SW 1271 (cell line): ENCODE measurements at places on chromosomes 7 and 10.

DNA sequence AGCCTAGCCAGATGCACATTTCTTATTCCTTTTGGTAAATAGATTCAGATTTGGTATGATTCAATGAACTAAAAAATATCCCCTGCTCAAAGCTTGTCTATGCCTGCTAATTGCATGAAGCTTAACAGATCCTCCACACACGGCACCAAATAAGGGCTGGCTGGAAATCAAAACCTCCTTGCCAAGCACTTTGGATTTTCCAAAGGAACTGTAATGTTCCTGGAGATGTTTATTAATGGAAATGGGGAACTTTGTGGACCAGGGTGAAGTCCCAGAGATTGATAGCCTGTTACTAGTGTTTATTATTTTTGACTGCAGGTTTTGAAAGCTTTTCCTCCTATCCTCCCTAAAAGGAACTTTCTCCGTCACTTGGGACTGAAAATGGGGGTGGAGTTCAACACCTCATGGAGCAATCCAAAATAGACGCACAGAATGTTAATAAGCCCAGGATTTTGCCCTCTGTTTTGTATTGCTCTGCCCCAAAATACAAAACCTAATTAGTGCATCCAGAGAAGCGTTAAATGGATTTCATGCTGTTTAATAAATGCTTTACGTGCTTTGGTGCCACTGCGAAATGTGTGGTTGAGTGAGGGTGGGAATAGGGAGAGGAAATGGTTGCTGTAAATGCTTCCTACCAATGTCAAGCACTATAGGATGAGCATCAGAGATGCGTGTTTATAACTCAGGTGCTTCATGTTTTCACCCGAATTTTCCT is 1027.7 kb downstream of the LRMDA start:
- DNase-seq, result no peak

DNA sequence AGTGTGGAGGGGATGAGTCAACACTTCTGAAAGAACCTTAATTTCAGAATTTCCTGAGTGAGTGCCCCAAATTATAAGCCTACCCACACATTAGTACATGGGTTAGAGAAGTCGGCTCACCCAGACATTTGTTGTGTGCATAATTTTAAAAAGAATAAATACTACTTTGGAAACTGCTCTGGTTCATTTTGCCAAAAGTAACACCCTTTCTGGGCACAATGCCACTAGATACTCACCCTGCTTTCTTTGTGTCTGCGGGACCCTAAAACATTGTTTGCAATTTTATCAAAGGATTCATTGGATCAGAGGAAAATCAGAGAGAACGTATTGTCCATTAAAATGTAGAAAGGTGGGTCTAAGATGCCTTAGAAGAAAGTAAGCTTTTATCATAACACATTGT is 245.5 kb upstream of the NRP1 start:
- DNase-seq, result no peak

DNA sequence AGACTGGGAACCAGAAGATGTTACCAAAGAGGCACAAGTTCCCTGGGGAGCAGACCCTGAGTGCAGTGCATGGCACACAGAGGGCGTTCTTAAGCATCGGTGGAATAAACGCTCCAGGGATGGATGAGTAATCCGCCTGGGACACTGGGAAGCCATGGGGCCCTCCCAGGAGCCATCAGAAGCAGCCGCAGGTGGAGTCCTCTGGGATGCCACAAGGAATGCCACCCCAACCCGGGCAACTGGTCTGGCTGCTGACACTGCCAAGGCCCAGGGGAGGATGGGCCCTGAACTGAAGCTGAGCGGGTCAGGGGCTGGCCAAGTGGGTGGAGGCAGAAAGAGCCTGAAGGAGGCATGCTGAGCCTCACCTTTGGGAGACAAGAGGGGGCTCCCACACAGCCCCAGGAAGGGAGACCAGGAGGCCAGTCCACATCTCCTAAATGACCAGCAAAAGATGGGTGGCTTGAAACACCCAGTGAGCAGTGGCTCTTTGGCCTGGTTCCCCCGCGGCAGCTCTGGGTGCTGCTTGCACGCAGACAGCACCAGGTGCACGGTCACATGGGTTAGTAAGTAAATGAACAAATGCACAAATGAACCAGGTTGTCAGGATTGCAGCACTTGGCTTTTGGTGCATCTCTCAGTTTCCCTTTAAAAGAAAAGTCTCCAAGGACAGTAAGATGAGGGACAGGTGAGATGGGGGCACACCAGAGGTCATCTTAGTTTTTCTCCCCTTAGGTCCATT is 141.3 kb upstream of the ZMIZ1 start:
- no peak for DNase-seq

DNA sequence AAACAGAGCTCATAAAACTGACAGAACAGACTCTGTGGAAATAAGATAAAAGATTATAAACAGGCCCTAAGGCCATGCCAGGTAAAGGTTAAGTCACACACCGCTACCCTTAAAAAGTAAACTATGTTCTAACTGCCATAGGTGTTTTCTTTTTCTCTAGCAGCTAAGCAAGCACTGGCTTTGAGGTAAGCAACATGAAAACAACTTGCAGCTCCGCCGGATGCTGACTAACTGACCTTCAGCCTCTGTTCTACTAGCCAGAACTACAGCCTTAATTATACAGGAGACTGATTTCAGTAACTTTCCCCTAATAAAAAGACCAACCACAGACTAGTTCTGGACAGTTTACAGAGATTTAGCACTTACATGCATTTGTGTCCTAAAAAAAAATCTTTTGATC is 708.3 kb downstream of the CCSER2 start:
- no peak for DNase-seq
